Kidney (tissue), 22 donors: ENCODE measurements at places on chromosomes 2 and 18. TPM values are rescaled to one million over a fixed set of nuclear protein-coding genes. Genes with fewer than 3 reads are reported as not detected.
A peak's percentile ranks its signal among the peaks of the same experiment; 100 is the strongest.

Gene UNC80
- polyA plus RNA-seq: 0.04 TPM

Gene DSG1
- polyA plus RNA-seq: not detected

Gene FRZB
- 21.3 TPM for polyA plus RNA-seq

Gene LINC00305
- polyA plus RNA-seq: not detected

Gene SRD5A2
- polyA plus RNA-seq: 0.15 TPM

Gene DES
- polyA plus RNA-seq: 30.0 TPM

Gene RDH14
- polyA plus RNA-seq: 31.6 TPM

Gene SLC9A4
- 10.3 TPM for polyA plus RNA-seq

Gene CRYGC
- not detected for polyA plus RNA-seq

Gene FNDC4
- polyA plus RNA-seq: 8.5 TPM

Gene PDCD1
- 0.49 TPM for polyA plus RNA-seq

Gene GPR45
- polyA plus RNA-seq: not detected

Gene SEPTIN10
- 20.8 TPM for polyA plus RNA-seq

- no peak for DNase-seq
These were observed 23.5 kb downstream of the GPC1 start for GRCh38 chr2:240458900-240459391.

GRCh38 chr18:420661-421246 lies 79.7 kb downstream of the COLEC12 start:
- no peak for DNase-seq

DNA sequence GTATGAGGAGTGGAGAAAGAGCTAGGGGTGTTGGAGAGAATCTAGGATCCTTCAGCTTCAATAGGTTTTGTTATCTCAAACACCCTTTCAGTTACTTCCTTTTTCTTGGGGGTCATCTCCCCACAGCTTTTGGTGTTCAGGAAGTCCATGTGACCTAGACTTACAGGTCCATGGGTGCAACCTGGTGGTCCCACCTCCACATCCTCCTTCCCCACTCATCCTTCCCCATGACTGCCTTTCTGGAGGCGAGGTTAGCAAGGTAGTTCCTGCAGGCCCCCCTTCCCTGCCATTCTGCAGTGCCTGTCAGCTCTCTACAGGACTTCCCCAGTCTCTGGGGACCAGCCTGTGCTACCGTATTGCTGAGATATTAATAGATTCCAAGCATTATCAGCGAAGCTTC lies 107.6 kb downstream of the TMEM17 start:
- no peak for DNase-seq

GRCh38 chr2:48624696-48625095 lies 7.0 kb downstream of the GTF2A1L start:
- no peak for DNase-seq

GRCh38 chr2:218983263-218983933 lies 1.6 kb downstream of the FEV start:
- peak; percentile 26 for DNase-seq

DNA sequence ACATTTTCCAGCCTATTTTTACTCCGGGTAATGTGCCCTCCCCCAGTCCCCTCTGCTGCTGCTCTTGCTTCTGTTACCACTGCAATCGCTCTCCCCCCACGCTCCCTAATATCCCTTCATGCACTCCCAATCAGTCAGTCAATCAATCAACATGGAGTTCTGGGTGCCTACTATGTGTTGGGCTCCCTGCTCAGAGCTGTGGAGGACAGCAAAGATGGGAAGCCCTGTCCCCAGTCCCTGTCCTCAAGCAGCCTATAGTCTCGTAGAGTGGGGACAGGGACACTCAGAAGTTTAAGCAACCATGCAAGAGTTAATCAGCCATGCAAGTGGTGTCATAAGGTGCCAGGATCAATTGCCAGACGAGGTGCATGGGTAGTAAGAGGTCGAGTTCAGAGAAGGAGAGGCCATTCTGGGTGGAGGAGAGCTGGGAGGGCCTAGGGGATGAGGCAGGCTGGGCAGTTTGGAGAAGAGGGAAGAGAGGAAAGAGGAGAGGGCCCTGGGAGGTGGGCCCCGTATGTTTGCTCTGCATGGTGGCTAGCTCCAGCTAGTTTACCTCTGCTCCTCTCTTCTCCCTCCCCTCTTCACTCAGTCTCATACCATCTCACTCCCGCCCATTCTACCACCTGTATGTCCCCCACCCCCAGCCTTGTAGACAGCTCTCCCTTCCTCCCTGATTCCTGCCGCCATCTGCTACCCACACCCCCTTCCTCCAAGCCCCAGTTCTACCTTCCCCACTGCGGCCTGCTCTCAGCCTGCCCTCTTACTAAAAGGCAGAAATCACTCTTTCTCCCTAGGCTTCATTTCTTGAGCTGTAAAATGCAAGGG lies 3.9 kb downstream of the ASIC4 start:
- DNase-seq: no peak

DNA sequence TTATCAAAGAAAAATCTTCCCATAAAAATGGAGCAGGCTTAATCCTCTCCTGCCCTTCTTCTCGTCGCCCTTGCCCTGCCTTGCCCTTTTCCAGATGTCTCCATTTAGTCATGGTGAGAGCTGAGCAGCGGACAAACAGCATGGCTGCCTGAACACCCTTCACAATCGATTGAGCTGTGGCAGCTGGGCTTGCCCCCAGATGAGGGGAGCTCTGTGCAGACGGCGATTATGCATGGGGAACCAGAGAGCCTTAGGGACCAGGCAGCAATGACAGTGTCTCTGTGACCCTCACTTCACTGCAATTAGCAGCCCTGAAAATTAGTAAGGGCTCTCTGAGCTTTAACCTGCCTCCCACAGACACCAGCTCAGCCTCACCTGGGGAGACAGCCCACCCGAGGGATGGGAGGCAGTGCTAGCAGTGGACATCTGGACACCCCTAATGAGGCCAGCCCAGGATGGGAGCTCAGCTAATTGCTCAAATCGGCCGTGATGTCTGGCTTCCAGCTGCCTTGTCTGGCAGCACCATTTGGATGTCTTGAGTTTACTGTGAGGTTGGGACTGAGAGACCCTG lies 365.7 kb downstream of the TNS1 start:
- no peak for DNase-seq

GRCh38 chr2:190459881-190460280 lies 51.7 kb downstream of the MFSD6 start:
- no peak for DNase-seq

- DNase-seq: peak; percentile 77
These were observed 995 bp downstream of the TMEM127 start for GRCh38 chr2:96264656-96265348.

GRCh38 chr2:21162615-21162878 lies 38.8 kb downstream of the TDRD15 start:
- no peak for DNase-seq

DNA sequence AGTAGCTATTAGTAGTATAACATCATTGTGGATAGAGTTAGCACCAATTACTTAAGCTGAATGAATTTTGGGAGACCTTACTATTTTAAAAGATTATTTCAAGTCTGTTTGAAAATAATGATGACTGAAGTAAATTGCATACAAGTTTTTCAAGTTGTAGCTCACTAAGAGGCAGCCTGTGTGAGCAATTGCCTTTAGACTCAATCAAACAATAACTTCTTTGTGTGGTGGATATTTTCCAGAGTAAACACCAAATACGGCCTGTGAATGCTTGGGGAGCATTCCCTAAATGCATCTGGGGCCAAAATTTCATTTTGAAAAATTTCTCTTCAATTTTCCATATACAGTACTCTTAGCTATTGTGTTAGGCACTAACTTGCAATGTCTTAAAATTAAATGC lies 7.9 kb downstream of the SERPINB12 start:
- DNase-seq: no peak

GRCh38 chr2:121634354-121635307 lies 14.6 kb downstream of the CLASP1 start:
- DNase-seq: no peak

GRCh38 chr2:39849064-39849463 lies 70.0 kb upstream of the THUMPD2 start:
- no peak for DNase-seq

DNA sequence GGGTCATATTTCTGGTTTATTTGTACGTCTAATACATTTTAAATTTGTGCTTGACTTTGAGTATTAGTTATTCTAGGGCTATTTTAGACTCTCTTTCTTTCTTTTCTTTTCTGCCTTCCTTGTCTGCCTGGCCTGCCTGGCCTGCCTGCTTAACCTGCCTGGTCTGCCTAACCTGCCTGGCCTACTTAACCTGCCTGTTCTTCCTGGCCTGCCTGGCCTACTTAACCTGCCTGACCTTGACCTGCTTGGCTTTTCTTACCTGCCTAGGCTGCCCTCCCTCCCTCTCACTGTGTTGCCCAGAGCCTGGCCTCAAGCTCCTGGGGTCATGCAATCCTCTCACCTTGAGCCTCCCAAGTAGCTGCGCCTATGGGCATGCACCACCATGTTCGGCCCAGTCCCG lies 83.7 kb downstream of the PMAIP1 start:
- no peak for DNase-seq

DNA sequence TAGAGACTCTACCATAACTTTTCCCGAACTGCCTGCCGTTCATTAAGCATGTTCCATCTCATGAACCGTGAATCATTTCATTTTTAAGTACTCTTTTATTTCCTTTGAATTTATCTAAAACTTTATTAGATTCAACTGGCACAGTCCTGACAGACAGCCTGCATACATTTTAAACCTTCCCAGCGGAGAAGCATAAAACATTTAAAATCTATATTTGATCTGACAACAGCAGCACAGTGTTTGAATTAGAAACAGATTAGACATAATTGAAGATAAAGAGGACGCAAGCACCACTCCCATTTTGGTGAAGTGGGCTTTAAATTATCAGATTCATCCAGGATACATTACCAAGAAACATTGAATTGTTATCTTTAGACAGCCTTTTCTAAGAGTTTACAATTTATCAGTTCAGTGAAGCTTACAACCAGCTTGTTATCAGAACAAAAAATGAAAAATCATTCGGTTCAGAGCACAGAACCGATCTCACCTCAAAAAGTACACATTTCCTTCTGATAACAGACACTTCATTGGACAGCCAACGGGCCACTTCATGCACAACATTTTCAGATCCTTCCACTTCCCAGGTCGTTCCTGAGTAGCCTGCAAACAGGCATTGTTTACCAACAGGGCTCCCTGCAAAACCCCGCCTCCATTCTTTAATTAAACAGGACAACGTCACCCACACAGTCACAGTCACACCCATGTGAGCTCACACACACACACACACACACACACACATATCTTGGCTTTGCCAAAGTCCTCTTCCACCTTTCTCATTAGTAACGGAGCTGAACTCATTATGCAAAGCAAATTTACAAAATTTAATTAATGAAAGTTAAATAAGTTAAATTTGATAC lies 171.2 kb downstream of the SP3 start:
- DNase-seq: no peak

DNA sequence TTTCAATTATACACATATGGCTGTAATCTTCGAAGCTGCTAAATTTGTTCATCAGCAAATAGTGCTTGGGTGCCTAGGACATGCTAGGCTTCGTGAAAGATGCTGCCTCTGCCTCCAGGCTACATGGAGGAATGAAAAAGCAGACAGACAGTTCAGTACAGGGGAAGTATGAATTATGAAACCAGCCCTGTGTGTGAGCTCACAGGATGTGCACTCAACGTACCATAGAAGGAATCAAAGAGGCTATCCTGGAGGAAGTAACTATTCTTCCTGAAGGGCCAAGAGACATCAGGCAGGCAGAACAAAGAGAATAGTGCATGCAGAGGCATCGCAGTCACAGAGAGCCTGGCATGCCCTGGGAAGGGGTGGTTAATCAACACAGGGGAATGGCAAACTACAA lies 61.4 kb downstream of the DYM start:
- DNase-seq: no peak

DNA sequence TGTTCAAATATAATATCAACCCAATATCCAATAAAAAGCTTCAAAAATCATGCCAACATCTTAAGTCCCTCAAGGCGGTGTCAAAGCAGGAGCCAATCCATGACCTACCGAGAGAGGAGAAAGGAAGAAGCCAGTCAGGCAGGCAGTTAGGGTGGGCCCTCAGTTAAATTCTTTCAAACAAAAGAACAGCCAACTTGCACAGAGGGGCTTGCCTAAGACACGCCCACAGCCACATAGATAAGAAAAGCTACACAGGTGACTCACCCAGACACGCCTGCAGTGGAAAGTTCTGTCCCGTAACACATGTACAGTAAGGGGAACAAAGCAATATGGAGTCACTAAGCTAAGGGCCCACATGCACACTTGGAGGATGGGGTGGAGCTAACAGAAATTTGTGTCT lies 61.3 kb downstream of the SP110 start:
- no peak for DNase-seq

- no peak for DNase-seq
These were observed 38.3 kb upstream of the RALBP1 start for GRCh38 chr18:9437021-9437437.

- no peak for DNase-seq
These were observed 12.2 kb upstream of the CAB39 start for GRCh38 chr2:230700447-230700846.

DNA sequence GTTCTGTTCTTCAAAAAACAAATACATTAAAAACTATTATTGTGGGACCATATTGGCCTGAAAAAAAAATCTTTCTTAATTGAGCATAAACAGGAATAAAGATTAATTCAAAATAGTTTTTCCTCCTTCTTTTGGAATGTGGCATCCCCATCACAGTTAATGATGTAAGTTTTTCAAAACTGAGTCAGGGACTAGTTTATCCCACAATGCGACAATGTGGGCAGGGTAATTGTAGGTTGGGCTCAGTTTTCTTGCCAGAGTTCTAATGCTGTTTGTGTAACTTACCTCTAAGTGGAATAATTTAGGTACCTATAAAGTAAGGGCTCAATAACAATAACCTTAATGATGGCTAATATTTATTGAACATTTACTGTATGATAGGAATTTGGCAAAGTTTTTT lies 82.0 kb downstream of the PMS1 start:
- no peak for DNase-seq

GRCh38 chr2:138518860-138519259 lies 17.3 kb downstream of the SPOPL start:
- DNase-seq: no peak

DNA sequence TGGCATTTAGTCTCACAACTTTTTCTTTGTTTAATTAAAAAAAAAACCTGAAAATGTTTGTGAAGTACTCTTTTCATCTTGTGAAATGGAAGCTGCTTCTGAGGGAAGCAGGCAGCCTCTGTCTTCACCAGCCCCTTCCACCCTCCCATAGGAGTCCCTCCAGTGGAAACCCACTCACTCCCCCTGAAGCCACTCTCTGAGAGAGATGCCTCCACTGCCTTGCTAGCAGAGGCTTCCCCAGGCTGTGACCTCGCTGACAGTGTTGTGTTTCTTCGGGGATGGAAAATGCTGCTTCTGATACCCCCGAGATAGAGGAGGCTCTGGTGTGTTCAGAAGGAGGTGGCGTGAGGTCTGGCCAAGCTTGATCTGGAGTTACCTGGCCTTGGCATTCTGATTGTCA lies 59.9 kb downstream of the SH3RF3 start:
- no peak for DNase-seq
